ENCODE measurements at places on chromosomes 2 and 18.

DNA sequence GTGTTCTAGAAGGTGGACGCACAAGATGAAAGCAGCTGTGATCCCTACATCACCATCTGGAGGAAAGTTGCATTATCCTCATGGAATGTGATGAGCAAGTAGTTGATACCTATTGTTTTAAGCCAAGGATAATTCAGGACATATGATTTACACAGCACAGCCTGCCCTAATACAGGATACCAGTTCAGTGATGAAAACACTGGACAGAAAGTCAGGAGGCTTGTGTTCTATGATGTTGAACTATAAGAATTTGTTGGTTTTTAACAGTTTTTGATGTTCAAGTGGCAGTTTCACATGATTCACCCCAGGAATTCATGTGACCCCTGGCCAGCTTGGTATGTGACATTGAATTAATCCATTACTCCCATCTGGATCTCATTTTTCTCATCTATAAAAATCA is 6.2 kb upstream of the CHST10 start:
- no peak for DNase-seq

DNA sequence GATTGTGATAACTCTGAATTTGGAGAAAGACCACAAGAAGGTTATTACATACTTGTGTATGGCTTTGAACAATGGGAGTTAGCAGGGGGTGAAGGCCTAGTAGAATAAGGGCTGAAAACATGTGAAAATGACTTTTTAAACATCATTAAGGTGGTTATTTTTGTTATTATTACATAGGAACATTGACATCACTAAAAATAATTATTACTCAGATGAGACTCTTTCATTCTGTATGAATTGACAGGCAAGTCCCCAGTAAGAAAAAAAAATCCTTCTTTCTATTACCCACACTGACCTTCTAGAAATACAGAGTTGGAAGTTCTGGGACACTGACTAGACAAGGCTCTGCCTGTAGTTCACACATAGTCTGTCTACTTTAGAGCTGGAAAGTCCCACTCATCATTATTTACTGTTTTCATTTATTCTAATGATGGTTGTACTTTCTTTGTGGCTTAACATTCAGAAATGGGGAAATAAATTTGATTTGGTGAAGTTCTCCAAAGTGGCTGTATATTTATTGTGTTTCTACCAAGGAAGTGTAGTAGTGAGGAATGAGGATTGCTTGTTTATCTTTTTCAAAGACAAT is 219.6 kb upstream of the EPAS1 start:
- no peak for DNase-seq

DNA sequence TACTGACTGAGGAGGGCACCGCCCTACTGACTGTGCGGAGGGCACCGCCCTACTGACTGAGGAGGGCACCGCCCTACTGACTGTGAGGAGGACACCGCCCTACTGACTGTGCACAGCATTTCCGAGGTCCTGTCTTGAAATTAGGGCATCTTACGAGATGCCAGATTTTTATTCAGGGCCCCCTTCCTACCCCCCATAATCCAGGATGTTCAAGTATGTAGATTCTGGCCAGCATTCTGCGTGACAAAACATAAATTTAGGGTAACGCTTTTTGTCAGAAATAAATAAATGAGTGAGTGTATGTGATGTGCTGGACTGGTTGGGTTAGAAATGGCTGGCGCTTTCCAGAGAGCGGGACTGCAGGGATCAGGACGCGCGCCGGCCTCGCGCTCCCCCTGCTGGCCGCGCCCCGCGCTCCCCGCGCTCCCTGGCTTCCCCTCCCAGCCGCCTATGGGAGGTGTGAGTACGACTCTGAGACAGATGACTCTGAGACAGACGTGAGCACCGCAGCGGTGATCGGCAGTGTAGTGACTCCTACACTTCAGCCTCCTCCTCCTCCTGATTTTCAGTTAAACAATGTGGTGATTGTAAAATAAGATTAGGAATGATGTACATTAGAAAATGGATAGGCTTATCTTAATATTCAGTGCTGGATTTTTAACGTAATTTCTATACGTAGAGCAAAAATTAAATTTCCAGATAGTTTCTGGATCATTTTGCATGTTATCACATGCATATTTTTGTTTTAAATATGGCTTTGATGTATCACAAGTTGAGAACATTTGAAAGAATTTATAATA is 149.2 kb upstream of the NFATC1 start:
- peak; percentile 93 for DNase-seq

GRCh38 chr2:233179848-233180366 is 71.6 kb upstream of the ATG16L1 start:
- DNase-seq: no peak

GRCh38 chr18:54737986-54738385 is 90.3 kb upstream of the RAB27B start:
- DNase-seq: no peak
